ENCODE measurements at places on chromosomes 13 and 19.

DNA sequence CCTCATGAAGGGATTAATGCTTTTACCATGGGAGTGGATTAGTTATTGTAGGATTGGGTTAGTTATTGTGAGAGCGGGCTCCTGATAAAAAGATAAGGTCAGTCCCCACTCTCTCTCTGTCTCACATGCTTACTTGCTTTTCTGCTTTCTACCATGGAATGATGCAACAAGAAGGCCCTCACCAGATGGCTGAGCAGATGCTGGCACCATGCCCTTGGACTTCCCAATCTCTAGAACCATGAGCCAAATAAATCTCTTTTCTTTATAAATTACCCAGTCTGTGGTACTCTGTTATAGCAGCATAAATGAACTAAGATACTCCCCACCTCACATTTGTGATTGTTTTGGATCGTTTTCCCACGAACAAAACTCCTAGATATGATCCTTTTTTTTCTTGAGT, 353.8 kb downstream of the DNAJC15 start:
- no peak for DNase-seq

DNA sequence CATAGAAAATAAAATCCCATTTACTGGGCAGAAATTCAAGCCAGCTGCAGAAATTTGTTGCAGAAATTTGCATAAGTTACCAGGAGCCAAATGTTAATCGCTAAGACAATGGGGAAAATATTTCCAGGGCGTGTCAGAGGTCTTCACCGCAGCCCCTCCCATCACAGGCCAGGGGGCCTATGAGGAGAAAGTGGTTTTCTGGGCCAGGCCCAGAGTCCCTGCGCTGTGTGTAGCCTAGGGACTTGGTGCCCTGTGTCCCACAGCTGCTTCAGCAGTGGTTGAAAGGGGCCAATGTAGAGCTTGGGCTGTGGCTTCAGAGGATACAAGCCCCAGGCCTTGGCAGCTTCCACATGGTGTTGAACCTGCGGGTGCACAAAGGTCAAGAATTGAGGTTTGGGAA, 278.9 kb upstream of the PCDH9 start:
- DNase-seq: no peak

- no peak for DNase-seq
Measured at GRCh38 chr19:3980353-3981251, 4.7 kb downstream of the EEF2 start.

DNA sequence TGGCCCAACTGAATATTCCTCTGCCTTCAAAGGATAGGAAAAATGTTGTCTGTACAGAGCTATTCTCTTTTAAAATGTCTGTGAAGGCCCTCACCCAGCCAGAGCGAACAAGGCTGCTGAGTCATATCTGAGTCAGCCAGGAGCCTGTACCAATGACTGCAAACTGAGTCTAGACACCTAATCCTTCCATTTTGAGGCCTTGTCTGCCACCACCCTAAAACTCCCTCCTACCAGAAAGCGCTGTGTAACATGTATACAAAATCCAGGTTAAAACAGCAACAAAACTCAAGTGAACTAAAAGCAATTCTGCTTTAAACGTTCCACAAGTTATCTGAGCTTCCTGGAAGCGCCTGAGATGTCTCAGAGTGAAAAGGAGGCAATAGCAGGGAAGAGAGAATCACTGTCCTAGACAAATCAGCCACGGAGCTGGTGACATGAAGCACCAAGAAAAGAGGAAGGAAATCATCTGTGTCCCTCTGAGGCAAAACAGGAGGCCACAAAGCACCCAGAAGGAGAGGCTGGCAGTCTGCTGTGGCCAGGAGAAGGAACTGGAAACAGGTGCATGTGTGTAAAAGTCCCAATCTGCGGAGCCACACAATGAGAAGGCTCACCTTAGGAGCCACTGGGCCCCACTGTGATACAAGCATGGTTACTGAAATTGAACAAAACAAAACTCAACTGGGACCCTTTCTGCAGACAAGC, 10.2 kb downstream of the DHRS12 start:
- peak; percentile 86 for DNase-seq

DNA sequence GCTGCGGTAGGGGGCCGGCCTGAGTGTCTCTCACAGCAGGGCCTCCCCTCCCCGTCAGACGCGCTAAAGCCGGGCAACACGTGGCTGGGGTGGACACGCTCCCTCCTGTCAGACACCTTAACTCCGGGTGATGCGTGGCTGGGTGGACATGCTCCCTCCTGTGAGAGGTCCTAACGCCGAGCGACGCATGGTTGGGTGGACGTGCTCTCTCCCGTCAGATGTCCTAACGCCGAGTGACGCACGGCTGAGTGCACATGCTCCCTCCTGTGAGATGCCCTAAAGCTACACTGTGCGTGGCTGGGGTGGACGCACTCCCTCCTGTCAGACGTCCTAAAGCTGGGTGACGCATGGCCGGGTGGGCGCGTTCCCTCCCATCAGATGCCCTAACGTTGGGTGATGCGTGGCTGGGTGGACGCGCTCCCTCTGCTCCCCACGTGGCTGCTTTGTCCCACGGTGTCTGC, 126.1 kb upstream of the MCF2L start:
- DNase-seq: no peak

- DNase-seq: no peak
Measured at GRCh38 chr13:106651442-106651841, 83.5 kb upstream of the ARGLU1 start.

- DNase-seq: no peak
Measured at GRCh38 chr13:21436582-21436981, 22.5 kb downstream of the ZDHHC20 start.

GRCh38 chr13:114155926-114156883, 22.9 kb upstream of the CFAP97D2 start:
- DNase-seq: no peak

DNA sequence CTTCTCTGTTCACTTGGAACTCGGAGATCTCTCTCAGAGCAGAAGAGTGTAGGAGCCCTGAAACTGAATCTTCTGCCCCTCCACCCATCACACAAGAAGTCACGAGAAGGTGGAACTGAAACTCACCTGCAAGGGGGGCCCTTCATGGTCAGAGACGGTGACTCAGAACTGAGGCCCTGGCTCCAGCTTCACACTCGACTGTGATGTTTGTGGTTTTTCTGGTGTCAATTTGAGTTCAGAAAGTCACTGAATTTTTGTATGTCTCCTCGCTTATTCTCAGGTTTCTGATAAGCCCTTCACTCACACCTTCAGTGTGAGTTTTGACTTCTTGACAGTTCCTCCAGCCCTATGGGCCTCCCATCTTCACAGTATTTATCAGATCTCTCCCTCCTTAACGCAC, 23.1 kb downstream of the SIGLEC5 start:
- no peak for DNase-seq

- DNase-seq: no peak
Measured at GRCh38 chr13:57877601-57878000, 246.1 kb downstream of the PCDH17 start.

GRCh38 chr13:110206185-110206584, 100.8 kb downstream of the COL4A1 start:
- DNase-seq: no peak

DNA sequence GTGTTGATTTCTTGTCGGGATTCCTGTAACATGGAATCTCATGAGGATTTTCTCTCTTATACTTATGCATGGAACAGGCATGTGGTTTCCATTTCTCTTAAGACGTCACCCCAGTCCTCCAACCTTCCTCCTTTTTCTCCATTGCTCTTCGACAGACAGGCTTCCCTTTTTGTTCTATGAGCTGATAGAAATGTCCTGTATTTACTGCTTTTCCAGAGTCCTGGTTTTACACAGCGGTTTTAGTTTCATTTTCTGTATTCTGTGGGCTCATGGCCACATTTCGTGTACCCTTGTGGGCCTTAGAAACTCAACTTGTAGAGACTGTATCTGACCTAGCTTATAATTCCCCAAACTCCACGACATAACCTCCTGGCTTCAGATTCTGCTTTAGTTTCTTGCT, 113.1 kb downstream of the PAN3 start:
- no peak for DNase-seq

GRCh38 chr13:113918580-113918979, 54.7 kb upstream of the GAS6 start:
- no peak for DNase-seq

DNA sequence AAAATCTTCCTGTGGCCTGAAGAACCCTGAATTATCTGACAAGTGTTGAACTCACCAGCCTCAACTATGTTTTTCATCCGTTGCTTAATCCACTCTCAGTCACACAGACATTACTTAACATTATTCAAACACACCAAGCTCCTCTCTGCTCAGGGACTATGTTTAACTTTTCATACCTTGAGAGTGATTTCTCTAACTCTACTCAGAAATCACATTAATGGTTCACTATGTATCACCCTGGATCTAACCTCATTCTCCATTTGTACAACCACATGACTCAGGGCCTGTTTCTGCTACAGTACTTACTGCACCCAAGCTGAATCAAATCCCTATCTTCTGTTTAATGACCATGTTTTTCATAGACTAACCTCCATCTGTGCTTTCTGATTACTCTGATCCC, 553.7 kb upstream of the PRR20A start:
- no peak for DNase-seq

DNA sequence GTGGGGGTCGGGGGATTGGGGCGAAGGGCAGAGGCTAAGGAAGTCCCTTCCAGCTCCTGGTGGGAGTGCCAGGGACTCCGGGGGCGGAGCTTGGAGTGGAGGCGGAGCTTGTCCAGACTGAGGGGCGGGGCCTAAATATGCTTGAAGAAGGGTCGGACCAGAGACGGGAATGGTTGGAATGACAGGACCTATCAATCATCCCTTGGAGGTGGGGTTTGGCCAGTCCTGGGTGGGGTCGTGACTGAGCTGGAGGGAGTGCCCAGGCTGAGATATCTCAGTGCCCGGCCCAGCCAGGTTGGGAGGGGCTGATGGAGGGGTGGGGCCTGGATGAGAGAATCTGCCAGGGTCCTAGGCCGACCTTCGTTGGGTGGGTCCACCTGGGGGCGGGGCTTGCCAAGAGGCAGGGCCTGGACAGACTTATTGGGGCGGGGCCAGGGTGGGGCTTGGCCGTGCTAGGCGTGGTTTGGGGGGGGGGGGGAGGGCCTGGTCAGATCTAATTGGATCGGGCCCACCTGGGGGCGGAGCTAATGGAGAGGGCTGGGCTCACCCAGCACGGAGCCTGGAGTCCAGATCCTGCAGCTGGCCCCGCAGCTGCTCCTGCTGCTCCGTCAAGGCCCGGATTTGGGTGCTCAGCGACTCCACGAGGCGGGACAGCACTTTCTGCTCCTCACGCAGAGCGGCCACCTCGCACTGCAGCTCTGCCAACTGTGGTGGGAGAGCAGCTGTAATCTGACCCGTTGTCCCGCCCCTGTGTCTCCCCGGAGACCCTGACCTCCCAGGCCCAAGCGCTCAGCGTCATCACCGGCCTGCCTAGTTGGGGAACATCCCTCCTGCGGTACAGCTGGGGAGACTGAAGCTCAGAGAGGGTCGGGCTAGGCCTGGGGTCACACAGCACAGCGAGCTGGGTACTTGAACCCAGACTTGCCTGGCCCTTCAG, 2.6 kb upstream of the WIZ start:
- DNase-seq: peak; percentile 65
